Ureter (tissue), 1 donor: ENCODE measurements at places on chromosomes 13 and 19. TPM values are rescaled to one million over a fixed set of nuclear protein-coding genes. Genes with fewer than 3 reads are reported as not detected.

DNA sequence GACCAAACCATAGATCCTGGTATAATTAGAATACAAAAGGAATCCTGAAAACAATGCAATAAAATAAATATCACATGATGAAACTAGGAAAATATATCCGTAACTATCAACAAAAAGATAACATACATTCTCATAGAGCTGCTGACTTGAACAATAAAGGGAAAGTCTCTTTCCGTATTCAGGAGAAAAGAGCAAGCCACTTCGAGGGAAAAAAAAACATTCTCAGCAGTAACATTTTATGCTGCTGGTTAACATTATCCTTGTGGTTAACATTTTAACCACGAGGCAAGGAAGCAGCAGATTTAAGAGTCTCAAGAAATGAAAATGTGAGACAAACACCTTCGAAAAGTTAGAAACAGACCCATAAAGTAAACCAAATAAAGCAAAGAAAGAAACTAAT, 25.8 kb downstream of the NALCN start:
- DNase-seq, result no peak

The CYP4F2 gene
- total RNA-seq, result 2.2 TPM

The DMKN gene
- 131 TPM for total RNA-seq

- no peak for DNase-seq
Measured at GRCh38 chr19:55261671-55262126, 2.9 kb upstream of the PPP6R1 start.

GRCh38 chr13:71877256-71877653, 10.3 kb upstream of the DACH1 start:
- no peak for DNase-seq

The ANGPTL4 gene
- 13.2 TPM for total RNA-seq

The MOB3A gene
- total RNA-seq, result 51.0 TPM

DNA sequence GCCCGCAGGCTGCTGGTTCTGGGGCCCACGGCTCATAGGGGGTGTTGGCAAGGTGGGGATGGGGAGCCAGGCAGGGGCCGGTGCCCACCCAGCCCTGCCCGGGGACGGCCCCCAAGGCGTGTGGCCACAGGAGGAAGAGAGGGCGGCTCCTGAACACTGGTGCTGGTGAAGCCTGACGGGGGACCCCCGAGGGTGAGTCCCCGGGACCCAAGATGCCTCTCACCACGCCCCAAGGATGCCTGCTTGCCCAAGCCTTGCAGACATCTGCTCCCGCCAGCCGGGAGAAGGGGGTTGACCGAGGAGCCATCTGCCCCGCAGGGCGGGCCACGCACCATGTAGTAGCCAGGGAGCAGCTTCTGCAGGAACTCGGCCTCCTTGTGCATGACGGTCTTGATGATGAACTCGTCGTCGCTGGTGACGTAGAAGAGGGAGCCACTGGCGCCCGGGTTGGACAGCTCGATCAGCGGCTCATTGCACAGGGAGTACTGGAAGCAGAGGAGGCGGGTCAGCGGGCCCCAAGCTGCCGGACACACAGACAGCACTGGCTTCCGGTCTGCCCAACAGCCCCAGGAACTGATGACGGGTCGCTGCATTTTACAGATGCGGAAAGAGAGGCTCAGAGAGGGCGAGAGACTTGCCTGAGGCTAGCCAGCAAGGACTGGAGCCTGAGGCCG, 29.6 kb upstream of the CACTIN start:
- DNase-seq, result no peak

The PLPPR3 gene
- not detected for total RNA-seq

DNA sequence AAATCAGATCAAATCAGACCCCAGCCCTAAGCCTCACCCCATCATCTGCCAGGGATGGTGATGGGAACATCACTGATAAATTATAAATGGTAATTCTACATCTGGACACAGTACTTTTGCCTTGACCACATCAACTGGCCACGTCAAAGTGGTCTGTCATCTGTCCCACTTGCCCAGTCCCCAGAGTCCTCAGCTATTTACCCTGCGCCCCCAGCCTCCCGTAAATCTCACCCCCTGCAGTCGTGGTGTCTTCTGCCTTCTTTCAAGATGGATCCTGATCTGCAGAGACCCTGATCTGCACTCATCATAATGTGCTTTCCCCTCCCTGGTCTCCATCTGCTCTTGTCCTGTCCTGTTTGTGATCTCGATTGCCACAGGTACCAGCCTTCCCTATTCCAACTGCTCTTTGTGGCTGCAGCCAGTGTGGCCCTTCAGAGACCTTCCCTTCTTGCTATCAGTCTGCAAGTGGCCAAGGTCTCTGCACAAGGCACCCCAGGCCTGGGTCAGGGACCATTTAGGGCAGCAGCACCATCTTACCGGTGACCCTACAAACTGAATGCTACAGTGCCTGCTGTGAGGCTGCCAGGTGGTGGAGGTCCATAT, 26.7 kb upstream of the POP4 start:
- no peak for DNase-seq

DNA sequence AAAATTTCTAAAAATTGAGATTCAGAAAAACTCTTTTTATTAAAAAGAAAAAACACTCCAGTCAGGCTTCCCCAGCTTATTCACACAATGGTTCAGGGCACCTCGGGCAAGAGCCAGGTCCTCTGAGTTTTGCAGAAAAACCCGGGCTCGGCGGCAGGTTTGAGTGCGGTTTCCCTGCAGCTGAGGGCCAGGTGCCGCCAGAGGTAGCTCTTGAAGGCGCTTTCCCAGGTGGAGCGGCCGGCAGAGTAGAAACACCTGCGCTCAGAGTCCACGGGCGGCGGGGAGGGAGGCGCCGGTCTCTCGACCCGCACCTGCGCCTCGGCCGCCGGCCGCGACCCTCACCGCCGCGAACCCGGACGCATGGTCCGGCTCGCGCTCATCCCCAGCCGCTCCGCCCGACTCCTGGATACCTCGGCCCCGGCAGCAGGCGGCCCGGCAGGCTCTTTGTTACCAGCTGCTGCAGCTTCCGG, 444 bp downstream of the PROSER1 start:
- DNase-seq, result peak; percentile 52

- no peak for DNase-seq
Measured at GRCh38 chr13:70336866-70337265, 228.6 kb upstream of the KLHL1 start.

The COL4A1 gene
- total RNA-seq, result 144 TPM

DNA sequence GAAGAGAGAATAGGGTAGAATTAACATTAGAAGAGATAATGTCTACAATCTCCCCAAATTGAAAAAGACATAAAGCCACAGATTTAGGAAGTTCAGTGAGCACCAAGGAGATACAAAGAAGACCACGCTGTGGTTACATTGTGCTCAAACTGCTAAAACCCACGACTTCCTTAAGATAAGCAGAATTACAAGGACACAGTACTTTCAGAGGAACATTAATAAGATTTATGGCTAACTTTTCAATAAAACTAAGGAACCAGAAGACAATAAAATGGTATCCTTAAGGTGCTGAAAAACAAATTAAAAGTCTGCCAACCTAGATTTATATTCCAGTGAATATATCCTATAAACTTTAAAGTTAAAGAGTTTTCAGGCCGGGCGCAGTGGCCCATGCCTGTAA, 7.4 kb upstream of the IL17D start:
- DNase-seq, result no peak

The NEK5 gene
- 0.23 TPM for total RNA-seq

GRCh38 chr13:39982745-39983144, 327.3 kb downstream of the COG6 start:
- no peak for DNase-seq

The LRP3 gene
- 15.0 TPM for total RNA-seq

GRCh38 chr13:24671386-24672113, 8.7 kb upstream of the ATP12A start:
- DNase-seq, result peak; percentile 55
